ENCODE measurements at places on chromosomes 3 and 15.
A peak's percentile ranks its signal among the peaks of the same experiment; 100 is the strongest.

GRCh38 chr3:159629329-159630084 is 359.1 kb upstream of the IL12A start:
- DNase-seq, result no peak

GRCh38 chr15:79283252-79284048 is 928 bp downstream of the ANKRD34C start:
- no peak for DNase-seq

DNA sequence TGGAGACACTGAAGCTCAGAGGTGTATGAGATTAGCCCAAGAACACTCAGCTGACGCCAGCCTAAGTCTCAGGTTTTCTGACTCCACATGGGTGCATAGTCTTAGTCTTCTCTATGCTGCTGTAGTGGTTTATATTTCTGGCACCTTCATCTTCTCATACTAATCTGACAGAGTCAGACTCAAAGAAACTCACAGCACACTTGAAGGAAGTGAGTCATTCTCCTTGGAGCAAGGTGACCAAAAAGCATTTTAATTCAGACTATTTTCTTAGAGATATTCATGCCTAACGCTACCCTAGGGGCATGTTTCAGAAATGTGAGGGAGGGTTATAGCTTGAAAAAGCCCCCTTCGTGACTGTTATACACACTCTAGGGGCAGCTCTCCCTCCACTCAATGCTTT is 775.3 kb upstream of the ARPP21 start:
- no peak for DNase-seq

GRCh38 chr15:65530318-65531111 is at the start of gene HACD3:
Gene HACD3, plus strand, starts transcription at chr15:65530463. Its CDS starts 169 bp downstream, at chr15:65530632.
- peak; percentile 86 for DNase-seq

DNA sequence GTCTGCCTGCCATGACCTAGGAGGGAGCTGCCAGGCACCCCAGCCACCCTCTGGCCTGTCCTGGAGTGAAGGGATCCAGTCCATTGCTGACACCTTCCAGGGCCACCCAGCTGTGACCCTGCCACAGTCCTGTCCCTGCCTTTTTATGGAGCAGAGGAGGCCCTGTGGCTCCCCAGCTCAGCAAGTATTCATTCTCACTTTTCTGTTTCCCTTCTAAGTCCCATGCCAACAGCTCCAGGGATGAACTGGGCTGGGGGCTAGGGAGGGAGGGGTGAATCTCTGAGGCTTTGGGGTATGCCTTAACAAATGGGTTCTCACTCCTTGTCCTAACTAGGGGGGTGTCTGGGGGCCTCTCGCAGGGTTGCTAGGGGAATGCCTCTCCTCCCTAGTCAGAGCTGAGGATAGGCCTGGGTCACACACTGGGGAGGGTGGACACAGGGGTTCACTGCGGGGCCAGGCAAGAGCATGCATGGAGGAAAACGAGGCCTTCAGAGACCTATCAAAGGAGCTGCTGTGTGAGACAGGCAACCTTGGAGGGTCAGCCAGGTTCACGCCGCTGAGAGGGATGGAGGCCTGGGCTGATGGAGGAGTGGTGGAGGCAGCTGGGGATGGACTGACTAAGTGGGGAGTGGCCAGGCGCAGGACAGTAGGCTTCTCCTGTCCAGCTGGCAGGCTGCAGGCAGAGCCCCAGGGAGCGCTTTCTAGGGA is 31.8 kb downstream of the EPHB3 start:
- DNase-seq, result no peak

GRCh38 chr15:80068578-80068977 is 9.1 kb downstream of the ZFAND6 start:
- no peak for DNase-seq

DNA sequence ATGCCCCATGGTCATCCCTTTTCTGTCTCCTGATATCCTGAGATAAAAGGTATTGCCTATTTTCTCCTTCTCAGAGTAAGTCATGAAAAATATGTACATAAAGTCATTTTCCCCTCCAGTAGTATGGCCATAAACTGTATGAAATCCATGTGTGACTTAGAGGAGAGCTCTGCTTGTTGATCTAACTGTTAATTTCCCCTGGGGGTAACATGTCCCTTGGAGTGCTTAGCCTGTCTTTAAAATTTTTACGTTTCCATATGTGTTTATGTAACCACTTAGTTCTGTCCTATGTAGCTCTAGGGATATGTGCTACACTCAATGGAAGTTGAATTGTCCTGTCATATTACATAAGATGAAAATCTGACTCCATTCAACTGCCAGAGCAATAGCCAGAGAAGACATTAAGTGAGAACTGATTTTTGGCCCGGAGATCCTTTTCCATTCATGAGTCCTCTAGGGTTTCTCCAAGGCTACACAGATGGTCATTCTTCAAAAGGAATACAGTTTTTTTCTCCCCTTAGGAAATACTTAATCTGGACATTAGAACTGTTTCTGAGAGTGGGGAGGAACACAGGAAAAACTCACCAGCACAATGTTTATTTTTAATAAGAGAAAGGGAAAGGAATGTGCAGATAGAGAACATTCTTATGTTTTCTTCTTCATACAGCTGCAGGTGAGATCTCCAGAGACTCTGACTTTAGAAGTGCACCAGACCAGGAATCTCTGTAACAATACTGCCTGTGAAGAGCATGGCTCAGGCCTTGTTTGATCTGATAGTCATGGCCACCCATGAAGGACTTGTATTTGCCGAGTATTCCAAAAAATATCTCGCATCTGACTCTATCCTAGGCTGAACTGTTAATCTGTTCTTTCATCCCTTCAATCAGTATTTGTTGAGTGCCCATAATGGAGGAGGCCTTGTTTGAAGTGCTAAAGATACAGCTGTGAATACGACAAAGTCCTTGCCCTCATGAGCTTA is 29.8 kb upstream of the CLRN1 start:
- DNase-seq, result no peak

DNA sequence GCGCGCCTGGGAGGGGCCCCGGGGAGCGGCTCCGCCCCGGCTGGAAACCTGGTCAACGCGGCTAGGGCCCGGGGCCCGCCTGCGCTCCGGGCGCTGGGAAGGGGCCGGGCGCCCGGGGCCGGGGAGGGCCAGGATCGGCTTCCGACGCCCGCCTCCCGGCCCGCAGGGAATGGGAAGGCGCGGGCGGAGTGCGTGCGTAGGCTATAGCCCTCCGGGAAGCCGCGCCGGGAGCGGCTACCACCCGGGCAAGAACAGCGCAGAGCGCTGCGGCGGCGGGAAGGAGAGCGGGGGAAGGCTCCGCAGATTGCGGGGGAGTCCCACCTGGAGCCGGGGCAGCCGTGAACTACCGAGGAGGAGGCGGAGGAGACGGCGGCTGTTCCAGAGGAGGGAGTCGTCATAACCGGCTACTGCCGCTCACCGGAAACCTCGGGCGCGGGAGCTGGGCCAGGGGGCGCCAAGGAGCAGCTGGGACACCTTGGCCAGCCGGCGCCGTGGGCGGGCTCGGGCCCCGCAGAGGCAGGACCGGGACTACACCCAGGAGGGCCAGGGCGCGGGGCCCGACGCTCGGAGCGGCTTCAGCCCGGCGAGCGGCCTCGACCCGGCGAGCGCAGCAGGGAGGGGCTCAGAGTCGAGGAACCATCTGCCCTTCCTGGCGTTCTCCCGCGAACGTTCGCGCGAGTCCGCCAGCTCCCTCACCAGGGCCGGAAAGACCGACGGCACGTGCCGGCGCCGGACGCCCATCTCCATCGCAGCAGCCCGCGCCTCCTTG is at the start of gene EOGT:
Gene EOGT, minus strand, starts transcription at position 432 of the 769 bp plus-strand sequence. CDS start 3,838 bp downstream, outside the sequence.
- peak; percentile 72 for DNase-seq

- no peak for DNase-seq
Observed at GRCh38 chr3:178588628-178589027, 52.4 kb downstream of the KCNMB2 start.

- DNase-seq, result no peak
Observed at GRCh38 chr3:78589778-78590177, 1178.0 kb downstream of the ROBO1 start.

GRCh38 chr15:41492597-41493204 is 973 bp upstream of the ITPKA start:
- DNase-seq, result no peak

DNA sequence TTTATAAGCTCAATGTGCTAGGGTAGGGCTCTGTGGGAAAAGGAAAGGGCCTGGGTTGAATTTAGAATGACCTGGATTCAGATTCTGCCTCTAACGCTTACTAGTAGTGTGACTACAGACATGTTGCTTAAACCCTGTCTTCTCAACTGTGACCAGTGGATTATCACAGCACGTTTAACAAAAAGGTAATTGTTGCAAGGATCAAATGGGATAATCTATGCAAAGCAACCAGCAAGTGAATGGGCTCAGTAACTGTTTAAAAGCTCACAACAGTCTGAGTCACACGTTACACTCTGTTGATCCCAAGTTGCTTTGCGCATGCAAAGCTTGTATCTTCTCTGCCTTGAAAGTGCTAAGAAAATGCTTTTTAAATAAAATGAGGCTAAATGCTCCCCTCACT is 236.5 kb downstream of the IL20RB start:
- no peak for DNase-seq

GRCh38 chr3:66394019-66394752 is 106.6 kb downstream of the LRIG1 start:
- DNase-seq, result peak; percentile 78

GRCh38 chr3:71144525-71145253 is 438.8 kb downstream of the FOXP1 start:
- DNase-seq, result no peak

- no peak for DNase-seq
Observed at GRCh38 chr3:60528651-60529050, 722.6 kb downstream of the FHIT start.

- no peak for DNase-seq
Observed at GRCh38 chr3:189222927-189223636, 51.3 kb downstream of the TPRG1 start.

GRCh38 chr3:184772667-184773272 is 39.2 kb upstream of the VPS8 start:
- no peak for DNase-seq

DNA sequence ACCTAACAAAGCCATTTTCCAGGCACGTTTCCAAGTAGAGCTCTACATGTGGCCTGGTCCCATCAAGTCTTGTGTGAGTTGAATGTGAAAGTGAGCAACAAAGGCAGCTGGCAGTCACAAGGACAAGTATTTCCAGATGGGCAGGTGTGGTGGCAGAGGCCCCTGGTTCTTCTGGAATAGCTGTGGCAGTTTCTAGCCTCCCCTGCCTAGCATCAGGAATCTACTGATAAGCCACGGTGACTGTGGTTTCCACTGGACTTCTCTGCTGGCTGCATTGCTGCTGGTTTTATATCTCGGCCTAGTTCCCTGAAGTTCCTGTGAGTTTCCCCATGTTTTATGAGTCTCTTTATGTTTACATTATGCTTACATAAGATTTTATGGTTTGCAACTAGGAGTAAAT is 117.7 kb downstream of the GOLIM4 start:
- no peak for DNase-seq

- DNase-seq, result no peak
Observed at GRCh38 chr15:60908888-60909287, 320.2 kb downstream of the RORA start.

GRCh38 chr3:28326458-28326926 is 22.0 kb upstream of the ZCWPW2 start:
- peak; percentile 40 for DNase-seq

- DNase-seq, result no peak
Observed at GRCh38 chr3:72745146-72745999, 102.9 kb downstream of the SHQ1 start.

- no peak for DNase-seq
Observed at GRCh38 chr3:127158614-127159229, 34.2 kb upstream of the PRR23E start.
